ENCODE measurements at places on chromosomes 1 and 21. TPM values are rescaled to one million over a fixed set of nuclear protein-coding genes. Genes with fewer than 3 reads are reported as not detected.

- DNase-seq, result no peak
These were observed 1.2 kb upstream of the TSPAN2 start for GRCh38 chr1:115090540-115090939.

DNA sequence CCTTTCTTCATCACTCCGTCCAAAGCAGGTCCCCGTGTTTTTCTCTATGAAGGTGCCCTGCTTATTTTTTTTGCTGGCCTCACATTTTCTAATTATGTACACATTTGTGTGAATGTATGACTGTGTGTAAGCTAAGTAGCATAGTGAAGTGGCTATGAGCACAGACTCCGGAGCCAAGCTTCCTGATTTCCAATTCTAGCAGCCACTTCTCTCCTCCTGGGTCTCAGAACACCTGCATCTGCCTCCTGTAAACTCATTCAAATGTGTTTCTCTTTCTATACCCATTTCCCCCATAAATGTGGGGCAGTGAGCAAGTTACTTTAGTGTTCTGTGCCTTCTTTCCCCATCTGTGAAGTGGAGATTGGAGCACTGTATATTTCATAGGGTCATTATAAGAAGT lies 2.1 kb downstream of the SLAMF6 start:
- DNase-seq, result no peak

DNA sequence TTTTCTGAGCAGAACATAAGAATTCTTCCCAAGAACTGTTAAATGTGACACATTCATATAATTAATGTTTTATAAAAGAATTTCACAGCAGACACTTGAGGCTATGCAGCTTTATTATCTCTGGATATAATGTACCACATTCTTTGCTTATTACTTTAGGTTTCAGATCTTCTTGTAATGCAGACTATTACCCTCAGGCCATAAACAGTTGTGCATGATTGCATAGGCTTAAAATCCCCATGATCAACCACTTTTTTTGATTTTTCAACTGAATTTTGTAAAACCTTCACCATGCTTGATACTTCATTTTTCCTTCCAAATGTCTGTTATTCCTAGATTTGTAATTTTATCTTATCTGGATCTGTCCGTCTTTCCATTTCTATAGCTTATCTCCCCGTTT lies 1355.7 kb downstream of the BRINP3 start:
- DNase-seq, result no peak

TACSTD2 gene
- not detected for total RNA-seq

LCE2C gene
- total RNA-seq, result not detected

NLRP3 gene
- 1.4 TPM for total RNA-seq
